ENCODE measurements at places on chromosomes 13 and 19.

DNA sequence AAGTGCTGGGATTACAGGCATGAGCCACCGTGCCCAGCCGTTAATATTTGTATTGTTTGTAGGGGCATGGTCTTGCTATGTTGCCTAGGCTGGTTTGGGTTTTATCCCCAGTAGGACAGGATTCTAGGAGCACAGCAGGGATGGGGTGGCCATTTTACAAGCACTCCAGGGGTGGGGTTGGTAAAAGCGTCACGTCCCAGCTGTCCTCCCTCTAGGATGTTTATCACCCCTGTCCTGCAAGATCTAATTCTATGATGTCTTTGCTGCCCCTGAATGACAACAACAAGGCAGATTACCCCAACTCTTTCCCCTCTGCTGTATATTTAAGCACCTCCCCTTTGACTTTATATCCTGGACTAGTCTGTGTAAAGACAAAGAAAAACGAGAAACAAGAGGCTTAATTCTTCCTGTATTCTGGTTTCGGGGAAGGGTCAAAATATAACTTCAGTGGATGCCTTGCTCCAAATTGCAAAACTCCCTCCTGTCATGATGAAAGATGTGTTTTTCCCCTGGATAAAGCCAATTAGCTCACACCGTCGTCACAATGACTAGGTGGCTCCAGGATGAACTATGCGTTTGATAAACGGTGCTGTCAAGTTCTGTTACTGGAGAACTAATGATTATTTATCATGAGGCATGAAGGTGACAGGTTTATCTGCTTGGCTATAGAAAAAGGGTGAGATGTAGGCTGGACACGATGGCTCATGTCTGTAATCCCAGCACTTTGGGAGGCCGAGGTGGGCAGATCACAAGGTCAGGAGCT is 27.8 kb upstream of the OR1M1 start:
- no peak for DNase-seq

DNA sequence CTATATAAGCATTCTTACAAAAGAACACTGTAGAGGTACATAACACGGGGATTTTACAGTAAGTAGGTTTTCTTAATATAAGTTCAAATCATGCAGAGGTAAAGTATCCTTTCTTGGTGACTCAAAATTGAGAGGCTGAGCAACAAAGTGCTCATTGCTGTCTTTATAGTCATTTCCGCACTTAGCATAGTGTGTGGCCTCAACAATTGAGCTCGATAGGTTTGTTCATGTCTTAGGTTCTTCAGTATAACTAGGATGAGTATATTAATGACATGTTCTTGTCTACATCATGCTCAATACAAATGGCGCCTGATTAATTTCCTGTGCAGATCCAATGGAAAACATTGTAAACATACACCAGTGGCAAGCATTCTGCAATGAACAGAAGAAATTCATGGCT is 1.4 kb downstream of the WDFY2 start:
- no peak for DNase-seq

DNA sequence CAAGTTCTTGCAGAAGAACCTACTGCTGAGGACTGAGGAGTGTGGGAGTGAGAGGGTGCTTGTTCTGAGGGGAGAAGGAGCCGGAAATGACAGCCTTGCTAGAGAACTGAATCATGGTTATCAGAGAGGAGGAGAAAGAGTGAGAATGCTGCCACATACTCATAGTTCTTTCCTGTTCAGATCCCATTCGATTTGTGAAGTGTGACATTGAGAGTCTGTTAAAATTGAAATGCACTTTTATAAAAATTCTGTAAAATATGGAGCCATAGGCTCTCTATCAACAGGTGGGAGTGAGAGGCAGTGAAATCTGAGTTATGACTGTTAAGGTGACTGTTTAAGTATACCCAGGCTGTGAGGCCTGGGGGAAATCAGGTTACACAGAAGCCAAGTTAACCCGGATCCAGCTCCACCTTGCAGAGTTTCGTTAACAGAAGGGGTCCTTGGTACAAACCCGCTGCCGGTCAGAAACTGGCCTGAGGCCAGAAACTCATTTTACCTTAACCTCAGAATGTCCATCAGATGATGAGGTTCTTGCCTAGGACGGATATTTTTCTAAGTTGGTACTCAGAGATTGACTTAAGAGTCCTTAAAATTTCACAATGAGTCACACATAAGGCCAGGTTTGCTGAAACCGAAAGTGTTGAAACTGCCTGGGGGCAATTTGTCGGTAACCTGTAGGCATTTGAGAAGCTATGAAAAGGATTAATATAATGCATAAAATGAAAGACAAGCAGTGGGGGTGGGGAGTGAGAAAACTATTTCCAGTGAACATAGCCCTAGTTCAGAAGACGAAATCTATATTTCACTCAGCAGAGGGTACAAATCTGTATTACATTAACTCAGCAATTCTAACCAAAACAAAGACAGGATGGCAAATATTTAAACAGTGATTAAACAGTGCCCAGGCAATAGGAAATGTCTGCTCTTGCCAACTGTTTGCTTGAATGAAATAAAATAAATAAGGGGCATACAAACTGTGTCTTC is 350.5 kb downstream of the KCNRG start:
- DNase-seq = no peak

GRCh38 chr13:51995677-51996551 is 15.3 kb downstream of the ATP7B start:
- peak; percentile 8 for DNase-seq

DNA sequence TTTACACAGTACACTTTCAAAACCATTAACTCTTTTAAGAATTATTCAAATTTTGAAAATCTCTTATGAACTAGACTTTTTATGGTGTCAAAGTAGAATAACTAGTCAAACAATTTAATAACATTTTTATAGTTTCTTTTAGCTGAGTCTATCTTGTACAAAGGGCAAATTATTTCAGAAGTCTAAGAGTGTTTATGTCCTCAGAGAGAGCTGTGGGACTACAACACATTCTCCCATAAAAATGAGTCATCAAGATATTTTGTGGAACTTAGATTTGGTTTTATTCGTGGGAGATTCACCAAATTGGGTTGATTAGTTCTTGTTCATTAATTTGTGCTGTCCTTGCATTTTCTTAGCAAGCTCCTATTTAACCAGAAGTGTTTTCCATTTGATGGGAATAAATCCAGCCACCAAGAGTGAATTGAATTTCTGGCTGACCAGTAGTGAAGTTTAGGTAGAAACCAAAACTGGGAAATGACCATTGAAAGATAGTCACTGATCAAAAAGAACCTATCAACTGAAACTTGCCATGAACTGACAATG is 291.0 kb downstream of the DLEU7 start:
- no peak for DNase-seq
